ENCODE measurements at places on chromosomes 5 and 9.

DNA sequence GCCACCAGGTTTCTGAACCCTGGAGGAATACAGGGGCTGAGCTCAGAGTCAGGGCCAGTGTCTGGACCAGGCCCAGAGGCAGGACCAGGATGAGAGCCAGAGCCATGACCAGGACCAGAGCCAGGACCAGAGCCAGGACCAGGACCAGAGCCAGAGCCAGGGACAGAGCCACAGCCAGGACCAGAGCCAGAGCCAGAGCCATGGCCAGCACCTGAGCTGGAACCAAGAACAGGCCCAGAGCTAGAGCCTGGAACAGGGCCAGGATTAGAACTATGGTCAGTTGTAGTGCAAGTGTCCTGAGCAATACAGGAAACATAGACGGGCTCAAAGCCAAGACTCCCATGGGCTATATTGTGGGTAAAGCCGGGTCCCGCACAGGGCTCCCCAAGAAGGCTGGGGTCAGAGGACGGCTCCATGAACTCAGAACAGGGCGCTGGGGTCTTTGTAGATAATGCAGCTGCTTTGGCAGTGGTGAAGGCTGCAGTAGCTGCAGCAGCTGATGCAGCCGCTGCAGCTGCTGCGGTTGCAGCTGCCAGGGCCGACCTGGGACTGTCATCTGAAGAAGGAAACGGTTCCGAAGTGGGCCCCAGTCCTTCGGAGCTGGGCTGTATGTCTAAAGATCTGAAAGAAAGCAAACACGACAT lies 559 bp downstream of the SPAG8 start:
- no peak for DNase-seq

- no peak for DNase-seq
Observed at GRCh38 chr5:82952326-82952725, 124.9 kb downstream of the TMEM167A start.

- DNase-seq = no peak
Observed at GRCh38 chr5:163407034-163407655, 30.2 kb upstream of the CCNG1 start.

GRCh38 chr5:95471487-95471886 lies 80.3 kb downstream of the FAM81B start:
- no peak for DNase-seq

Measured in KG1 (cell line).